ENCODE measurements at places on chromosomes 16 and 17.

DNA sequence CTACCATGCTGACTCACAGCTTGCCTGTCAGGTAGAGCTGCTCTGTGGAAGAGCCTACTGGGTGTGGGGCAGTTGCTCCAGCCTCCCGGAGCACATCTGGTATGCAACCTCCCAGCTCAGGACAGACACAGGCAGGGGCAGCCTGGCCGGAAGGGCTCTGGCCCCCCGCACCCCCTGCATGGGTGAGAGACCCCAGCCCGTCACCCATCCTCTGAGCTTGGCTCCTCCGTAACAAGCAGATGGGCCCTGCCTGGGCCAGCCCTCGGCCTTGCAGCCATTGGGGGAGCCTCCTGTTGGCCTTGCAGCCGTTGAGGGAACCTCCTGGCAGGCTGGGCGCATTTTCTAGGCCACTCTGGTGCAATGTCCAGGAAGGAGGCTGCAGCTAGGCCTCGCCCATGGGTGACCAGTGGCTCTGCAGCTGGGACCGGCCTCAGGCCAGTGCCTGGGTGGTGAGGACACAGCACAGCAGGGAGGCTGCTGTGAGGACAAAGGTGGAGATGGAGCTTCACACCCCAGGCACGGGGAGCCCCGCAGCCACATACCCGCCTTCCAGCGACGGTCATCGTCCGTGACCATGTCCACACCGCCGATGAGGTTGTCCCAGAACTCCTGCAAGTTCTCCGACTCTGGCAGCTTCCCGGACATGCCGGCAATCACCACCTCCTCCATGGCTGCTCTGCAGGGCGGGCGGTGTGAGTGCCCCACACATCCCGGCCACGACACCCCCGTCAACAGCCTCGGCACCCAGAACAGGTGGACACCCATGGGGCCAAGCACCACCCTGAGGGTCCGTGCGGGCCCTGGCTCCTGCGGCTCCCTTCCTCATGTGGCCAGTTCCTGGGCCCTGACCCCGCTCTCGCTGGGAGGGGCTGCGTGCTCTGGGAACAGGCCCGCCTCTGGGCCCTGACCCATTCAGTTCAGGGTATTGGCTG, 2.0 kb downstream of the FASN start:
- DNase-seq = no peak

- DNase-seq = no peak
These were observed 9.8 kb upstream of the LASP1NB start for GRCh38 chr17:38915639-38915995.

DNA sequence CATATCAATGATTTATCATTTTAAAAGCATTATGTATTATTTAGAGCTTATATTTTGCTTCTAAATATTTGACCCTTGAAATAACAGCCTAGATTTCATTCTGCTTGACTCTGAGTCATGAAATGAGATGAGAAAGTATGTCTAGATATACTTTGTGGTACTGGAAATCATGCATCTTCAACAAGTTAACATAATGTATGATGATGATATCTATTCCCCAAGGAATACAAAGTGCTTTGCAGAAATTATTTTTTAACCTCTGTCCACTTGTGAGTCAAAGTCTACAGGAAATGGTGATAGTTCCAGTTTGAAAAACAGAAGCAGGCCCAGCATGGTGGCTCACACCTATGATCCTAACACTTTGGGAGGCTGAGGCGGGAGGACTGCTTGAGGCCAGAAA, 36.1 kb downstream of the GOSR1 start:
- DNase-seq = no peak

DNA sequence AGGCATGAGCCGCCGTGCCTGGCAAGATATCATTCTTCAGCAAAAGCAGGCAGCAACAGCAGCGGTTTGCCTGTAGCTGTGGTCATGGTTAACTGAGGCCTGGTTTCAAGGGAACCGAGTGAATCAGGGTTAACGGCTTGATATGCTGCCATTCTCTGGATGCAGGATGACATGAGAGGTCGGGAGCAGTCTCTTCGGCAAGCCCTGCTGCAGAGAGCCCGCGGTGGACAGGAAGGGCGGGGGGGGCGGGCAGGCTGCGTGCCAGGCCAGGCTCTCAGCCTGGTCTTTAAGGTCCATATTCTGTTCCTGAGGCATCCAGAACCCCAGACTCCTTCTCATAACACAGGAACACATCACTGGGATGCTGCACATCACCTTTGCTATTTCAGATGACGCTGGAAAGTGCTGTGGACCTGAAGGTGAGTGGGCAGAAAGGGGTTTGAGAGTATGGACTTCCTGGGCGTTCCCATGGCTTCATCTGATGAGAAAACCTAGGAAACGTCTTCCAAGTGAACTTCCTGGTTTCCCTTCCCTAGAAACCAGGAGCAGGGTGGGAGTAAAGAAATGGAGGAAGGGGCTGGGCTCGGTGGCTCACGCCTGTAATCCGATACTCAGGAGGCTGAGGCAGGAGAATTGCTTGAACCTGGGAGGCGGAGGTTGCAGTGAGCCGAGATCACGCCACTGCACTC, 165.6 kb upstream of the RPH3AL start:
- no peak for DNase-seq

DNA sequence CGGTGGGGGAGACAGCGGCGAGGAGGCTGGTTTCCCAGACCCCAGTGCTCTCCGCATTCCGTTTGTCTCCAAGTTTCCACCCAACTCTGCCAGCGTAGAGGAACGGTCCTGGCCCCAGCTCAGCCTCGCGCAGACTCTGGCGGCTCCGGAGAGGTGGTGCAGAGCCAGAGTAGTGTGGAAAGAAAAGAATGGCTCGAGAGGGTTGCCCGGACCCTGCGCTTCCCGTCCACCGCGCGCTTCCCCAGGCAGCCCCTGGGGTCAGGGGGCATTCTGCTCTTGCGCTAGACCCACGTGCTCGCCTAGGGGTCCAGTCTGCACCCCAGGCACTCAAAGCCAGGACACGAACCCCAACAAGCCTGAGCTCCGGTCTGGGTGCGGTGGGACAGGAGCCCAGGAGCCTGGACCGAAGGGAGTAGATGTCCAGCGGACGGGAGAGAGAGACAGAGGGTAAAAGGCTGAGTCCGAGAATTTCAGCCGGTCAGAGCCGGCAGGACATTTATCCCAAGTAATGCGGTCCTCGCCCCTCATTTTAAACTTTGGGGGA, 3.8 kb downstream of the PMP22 start:
- DNase-seq = no peak

DNA sequence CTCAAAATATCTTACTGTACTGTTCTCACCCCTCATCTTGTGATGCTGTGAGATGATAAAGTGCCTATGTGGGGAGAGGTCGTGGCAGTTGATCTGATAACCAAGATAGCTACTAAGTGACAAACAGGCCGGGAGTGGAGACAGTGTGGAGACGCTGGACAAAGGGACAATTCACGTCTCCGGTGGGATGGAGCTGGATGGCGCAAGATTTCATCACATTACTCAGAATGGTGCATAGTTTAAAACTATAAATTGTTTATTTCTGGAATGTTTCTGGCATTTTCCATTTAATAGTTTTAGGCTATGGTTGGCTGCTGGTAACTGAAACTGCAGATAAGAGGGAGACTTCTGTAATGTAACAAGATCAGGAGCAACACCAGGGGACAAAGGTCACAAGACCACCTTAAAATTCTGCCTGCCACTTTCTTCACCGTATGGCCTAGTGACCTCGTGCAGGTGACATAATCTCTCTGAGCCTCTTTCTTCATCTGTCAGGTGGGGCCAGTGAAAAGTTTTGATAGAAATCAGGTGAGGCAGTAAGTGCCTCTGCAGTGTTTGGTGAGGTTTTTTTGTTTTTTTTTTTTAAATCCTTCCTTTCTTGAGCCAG, 54.4 kb upstream of the LGALS9 start:
- DNase-seq = no peak

DNA sequence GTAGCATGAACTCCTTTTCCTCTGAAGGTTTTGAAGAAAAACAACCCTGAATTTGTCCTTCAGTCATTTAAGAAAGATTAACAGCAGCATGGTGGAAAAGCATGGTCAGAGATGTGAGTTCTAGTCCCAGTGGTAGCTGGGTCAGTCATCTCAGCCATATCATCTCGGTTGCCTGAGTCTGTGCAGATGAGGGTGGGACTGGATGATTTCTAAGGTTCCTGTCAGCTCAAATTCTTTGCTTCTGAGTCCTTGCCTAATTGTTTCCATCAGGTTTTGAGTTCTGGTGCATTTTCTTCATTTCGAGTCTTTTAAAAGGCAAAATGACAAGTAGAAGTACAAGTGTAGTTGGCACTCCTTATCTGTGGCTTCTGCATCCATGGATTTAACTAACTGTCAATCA, 63.9 kb downstream of the TNRC6C start:
- no peak for DNase-seq

DNA sequence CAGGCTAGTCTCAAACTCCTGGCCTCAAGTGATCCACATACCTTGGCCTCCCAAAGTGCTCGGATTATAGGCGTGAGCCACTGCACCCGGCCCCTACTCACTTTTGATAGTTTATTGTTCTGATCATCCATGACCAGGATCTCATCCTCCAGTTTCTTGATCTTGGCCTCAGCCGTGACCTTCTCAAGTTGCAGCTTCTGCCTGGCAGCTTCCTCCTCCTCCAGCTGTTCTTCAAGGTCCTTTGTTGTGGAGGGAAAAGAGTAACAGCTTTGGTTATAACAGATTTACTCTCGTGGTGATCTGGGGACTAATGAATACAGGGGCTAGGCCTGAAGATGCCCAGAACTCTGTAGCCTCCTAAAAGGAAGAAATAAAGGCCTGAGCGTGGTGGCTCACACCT, 89.9 kb downstream of the NDE1 start:
- no peak for DNase-seq

DNA sequence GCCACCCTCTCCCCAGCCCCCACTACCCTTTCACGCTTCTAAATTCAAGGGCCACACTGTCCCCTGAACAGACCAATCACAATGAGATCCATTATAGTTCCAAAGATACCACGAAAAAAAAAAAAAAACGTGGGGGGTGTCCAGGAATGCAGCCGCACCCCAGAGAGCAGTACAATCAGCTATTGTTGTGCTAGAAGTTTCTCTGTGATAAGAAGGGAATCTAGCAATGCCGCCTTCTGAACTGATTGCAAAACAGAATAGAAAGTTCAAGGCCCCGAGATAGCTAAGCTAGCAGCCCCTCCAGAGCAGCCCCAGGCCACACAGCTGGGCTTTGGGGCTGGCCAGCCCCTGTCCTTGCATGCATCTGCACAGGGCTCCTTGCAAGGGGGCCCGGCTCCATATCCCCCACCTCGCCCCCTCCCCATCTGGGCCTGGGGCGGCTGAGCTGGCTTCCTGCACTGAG, 86.9 kb upstream of the CBX4 start:
- no peak for DNase-seq

DNA sequence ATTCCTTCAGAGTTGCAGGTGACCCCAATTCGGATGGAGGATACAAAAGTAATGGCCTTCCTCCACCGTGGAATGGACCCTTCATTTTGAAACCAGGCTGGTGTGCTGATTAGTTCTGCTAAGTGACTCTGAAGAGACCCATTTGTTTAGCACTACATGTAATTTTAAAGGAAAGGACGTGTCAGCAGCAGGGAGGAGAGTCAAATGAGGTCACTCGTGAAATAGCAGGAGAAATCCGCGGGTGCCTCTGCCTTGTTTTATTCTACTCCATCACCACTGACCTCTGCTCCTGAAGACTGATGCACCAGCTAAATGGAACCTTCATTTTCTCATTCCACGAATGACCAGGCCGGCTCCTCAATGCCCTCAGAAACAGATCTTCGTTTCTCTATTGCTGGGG, 589.2 kb downstream of the CDH11 start:
- DNase-seq = no peak

- no peak for DNase-seq
These were observed 99.1 kb downstream of the MYH11 start for GRCh38 chr16:15757630-15758251.

DNA sequence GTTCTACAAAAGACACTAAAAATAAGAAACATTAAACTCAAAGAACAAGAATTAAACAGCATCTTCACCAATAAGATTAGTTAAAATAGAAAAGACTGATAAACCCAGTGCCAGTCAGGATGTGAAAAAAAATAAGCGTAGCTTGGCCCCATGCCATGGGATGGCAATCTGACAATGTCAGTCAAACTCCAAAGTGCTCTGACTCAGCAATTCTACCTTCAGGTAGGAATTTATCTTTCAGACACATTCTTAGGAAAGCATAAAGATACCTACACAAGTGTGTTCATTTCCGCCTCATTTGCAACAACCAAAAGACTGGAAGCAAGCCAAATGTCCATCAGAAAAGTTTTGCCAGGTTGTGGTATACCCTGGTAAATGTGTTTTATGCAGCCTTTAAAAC, 9.1 kb upstream of the MPO start:
- no peak for DNase-seq

- DNase-seq = no peak
These were observed 294.6 kb upstream of the HSBP1 start for GRCh38 chr16:83513008-83513755.

DNA sequence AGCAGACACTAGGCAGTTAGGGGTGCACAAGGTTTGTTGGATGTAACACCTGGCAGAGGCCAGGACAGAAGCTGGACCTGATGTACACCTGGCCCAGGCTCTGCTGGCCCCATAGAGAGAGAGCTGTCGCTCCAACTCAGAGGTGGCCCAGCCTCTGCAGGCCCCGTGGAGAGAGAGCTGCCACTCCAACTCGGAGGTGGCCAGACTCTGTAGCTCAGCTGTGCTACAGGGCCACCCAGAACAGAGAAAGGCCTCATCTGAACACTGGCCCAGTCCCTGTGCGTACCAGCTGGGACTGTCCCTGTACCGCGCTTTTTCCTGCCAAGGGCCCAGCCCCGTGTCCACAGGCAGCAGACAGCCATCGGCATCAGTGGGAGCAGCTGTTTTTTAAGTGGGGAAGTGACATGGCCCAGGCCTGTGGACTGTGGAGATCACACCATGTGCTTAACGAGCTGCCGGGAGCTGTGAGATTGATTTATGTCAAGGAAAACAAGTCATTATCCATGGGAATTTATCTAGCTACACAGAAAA, 176.4 kb upstream of the CHMP6 start:
- no peak for DNase-seq

GRCh38 chr16:66585481-66586239, 6.4 kb downstream of the CMTM2 start:
- no peak for DNase-seq

DNA sequence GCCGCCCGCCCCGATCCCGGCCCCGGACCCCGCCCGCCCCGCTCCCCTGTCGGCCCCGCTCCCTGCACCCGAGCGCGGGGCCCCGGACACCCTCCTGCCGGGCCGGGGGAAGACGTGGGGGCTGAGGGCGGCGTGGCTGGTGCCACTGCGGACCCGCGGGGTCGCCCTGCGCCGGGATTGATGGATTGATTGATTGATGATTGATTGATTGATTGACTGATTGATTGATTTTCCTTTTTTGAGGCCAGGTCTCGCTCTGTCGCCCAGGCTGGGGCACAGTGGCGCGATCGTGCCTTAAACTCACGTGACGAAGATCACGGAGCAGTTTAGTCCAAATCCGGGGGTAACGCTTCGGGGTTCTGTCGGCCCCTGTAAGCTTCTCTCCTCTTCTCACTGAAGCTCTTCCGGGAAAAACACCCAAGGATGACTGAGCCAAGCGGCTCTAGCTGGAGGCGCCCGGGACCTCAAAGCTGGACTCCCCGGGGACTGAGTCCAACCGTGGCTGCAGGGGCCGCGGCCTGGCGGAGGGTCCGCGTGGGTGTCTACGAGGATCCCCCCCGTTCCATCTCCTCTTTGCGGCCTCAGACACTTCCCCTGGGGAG, 40.2 kb upstream of the BHLHA9 start:
- no peak for DNase-seq

Data from NCI-H524 treated with DMSO at 0.1 percent for 48 hours (cell line).